ENCODE measurements at places on chromosomes 12 and 14.

GRCh38 chr12:7870335-7870734 is 2.4 kb downstream of the SLC2A14 start:
- no peak for DNase-seq

DNA sequence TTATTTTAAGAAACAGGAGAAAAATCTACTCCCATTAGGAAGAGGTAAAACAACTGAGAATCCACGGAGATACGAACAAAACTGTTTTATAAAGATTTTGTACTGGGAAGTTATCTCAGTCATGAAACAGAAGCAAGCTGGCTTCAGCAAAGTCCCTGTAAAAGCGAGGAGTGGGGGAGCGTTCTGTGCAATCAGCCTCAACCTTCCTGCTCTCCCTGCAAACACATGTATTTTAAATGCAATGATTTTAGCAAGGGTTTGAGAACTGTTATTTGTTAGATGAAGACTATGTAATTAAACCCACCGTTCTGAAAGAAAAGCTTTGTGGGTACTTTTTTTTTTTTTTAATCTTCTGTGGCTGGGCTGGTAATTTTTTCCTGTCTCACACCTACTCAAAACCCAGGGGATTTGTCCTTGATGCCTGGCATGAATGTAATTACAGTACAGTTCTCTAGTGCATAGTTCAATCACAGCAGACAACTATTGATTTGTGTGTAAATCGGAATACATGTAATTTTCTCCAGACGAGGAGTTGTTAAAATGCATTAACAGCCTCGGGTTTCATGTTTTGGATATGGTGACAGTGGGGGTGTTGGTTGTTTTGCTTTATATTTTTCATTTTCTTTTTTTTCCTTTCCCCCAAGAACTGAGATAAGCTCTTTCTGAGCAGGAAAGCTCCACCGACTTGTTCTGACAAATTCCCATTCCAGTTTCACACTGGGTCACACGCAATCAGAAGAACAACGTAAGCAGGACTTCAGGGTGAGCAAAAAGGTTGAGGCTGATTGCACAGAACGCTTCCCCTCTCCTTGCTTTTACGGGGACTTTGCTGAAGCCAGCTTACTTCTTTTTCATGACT is 153.6 kb downstream of the PHLDA1 start:
- no peak for DNase-seq

- no peak for DNase-seq
These were observed 76.6 kb downstream of the LRP6 start for GRCh38 chr12:12190087-12190809.

DNA sequence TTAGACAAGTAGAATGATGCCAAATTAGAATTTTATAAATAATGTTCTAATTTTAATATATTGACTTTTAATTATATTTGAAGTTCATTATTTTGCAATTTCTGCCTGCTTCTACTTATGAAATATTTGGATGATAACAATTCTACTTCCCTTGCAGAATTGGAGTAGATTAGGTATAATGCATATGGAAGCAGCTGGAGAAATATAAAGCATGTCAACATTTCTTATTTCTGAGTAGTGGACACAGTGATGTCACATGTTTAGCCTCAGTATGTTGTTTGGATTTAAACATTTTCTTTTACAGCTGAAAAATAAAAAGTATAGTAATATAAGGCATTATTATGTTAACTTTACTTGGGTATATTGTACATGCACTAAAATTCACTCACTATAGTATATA is 344.2 kb upstream of the E2F7 start:
- DNase-seq = no peak

DNA sequence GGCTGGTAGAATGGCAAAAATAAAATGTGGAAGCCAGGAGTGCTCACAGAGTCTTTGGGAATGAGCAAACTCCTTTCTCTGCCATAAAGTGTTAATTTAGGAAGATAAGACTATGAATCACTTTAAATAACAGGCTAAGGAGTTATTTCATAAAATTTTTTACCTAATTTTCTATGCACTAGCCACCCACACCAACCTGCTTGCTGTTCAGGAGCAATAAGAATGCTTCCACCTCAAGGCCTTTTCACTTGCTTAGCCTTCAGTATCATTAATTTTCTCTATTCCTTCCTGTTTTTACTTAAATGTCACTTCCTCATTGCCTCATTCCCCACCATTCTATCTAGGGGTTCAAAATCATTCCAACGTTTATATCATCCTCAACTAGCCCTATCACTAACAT is 326.8 kb downstream of the CCER1 start:
- no peak for DNase-seq

GRCh38 chr14:42057111-42057510 is 450.4 kb downstream of the LRFN5 start:
- no peak for DNase-seq

- no peak for DNase-seq
These were observed 1.7 kb downstream of the PSMB11 start for GRCh38 chr14:23043754-23044153.

GRCh38 chr14:89014569-89014850 is 190.1 kb downstream of the TTC8 start:
- no peak for DNase-seq

DNA sequence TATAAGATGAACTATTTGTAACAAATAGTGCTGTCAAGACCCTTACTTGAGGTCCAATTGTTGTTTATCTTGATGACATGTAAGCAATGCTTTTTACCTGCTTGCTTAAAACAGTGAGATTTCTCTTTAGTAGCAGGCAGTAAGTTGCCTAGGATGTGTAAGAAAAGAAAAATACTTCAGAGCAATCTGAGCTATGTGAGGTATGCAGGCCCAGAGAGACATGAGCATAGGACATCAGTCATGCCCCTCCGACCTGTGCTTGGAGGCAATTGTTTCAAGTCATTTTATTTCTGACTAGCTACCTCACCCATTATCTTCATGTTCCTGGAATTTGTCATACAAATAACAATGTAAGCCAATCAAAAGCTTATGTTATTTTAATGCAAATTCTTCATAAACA is 930.6 kb upstream of the FBXO33 start:
- DNase-seq = no peak

GRCh38 chr12:113505941-113506340 is 34.3 kb upstream of the LHX5 start:
- DNase-seq = no peak
